ENCODE measurements at places on chromosomes 6 and 20.

DNA sequence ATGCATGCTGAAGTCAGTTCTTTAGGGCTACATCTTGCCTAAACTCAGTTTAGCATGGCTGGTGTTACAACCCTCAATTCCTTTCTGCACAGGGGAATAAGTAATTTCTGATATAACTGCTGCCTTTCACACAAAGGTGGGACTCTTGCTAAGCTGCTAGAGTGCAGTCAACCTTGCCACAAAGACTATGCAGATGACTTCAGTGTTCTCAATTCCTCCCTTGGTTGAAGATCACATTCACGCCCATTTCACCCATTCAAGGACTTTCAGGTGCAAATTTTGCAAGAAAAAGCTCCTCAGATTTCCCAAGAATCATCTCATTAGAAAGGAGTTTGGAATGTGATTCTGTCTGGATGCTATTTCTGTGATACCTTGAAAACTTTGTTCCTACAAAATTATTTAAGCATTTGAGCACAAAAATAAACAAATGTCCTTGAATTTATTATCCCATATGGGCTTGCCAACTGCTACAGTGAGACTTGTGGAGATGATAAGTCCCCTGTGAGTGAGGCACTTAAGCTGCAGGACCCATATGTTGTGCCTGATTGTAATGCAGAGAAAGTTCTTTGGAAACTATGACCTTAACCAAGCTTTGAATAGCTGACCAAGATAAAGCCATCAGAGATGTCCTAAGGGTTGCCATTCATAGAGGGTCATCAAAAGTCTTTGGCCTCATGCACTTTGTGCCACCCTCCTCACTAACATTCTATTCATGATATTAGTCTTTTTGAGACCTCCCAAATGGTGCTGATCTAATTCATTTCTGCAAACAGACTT is 111.8 kb downstream of the PLCB4 start:
- no peak for DNase-seq

DNA sequence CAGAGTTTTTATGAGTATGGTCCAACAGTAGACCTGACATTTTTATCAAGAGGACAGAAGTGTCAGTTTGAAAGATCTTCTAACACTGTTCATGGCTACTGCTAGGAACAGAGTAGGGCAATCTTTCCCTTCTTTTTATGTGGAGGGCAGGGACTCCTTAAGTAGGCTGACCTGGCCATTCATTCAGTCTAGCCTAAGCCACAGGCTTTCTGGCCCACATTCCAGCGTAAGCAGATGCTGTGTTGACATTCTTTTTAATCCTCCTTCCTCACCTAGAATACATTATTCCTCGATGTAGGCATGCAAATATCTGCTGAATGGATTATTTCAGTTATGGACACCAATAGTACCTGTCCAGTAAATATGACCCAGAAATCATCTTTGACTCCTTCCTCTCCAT is 188.3 kb downstream of the ATXN1 start:
- DNase-seq = no peak

DNA sequence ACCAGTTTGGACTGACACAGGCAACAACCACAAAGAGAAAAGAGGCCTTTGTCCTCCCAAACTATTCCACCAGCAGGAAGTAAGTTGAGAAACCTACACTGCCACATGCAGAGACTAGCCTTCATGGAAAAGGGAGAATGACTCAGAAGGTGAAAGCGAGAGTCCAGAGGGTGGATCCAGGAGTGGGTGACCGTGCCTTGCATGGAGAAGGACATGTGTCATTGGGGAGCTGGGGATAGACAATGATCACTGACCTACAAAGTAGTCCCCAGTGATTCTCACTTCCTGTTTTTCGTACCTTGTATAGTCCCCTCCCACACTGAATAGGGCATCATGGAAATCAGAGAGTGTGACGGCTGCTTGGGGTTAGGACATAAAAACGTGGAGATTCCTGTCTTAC is 91.9 kb downstream of the MYLK4 start:
- peak; percentile 16 for DNase-seq

GRCh38 chr6:160042788-160043301 is 74.0 kb downstream of the IGF2R start:
- DNase-seq = no peak

DNA sequence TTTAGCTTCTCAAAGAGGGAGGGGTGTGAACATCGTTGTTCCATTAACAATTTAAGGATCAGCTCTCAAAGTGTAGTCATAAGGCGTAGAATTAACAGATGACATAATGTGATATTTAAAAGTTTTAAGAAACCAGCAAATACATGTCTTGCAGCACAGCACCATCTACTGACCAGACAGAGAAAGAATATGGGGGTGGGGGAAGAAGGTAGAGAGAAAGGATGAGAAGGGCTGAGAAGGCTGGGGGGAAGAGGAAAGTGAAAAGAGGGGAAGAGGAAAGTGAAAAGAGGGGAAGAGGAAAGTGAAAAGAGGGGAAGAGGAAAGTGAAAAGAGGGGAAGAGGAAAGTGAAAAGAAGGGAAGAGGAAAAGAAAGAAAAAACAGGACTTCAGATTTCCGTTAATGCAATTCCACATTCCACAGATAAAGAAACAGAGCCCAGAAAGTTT is 80.9 kb downstream of the HAO1 start:
- DNase-seq = no peak
